Heart left ventricle (tissue), 16 donors: ENCODE measurements at places on chromosomes 4 and X.

- no peak for DNase-seq
Measured at GRCh38 chr4:19224820-19225219, 1026.9 kb upstream of the SLIT2 start.

DNA sequence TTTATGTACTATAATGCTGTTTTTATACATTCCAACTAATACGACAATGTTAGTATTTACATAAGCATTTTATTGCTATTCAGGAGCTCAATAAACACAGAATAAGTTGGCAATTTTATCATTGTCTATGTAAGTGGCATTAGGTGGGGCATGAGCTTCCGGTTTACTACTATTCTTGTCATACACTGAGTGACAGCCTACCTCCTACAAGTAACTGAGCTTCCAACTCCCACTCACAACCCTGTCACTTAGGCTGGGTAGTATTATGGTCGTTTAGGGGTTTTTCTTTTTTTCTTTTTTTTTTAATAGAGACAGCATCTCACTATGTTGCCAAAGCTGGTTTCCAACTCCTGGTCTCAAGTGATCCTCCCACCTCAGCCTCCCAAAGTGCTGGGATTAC, 7.4 kb downstream of the PPID start:
- no peak for DNase-seq

- DNase-seq, result no peak
Measured at GRCh38 chrX:150197388-150197787, 165.7 kb upstream of the MAMLD1 start.

DNA sequence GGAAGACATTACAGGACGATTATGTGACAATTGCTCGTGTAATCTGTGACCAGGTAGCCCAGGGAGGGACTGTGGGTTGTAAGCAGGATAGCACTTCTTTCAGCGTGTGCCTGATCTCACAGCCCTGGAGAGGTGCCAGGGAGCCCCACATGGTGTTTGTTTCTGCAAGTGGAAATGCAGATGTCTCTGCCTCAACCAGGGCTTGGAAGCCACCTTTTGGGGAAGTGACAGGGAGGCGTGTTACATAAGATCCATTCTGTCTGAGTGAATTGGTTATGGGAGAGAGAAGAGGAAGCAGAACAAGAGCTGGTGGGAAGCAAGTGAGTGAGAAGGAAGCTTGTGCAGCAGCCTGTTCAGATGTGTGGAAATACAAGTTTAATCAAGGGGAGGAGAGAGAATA, 104.5 kb upstream of the GATB start:
- peak; percentile 86 for DNase-seq

DNA sequence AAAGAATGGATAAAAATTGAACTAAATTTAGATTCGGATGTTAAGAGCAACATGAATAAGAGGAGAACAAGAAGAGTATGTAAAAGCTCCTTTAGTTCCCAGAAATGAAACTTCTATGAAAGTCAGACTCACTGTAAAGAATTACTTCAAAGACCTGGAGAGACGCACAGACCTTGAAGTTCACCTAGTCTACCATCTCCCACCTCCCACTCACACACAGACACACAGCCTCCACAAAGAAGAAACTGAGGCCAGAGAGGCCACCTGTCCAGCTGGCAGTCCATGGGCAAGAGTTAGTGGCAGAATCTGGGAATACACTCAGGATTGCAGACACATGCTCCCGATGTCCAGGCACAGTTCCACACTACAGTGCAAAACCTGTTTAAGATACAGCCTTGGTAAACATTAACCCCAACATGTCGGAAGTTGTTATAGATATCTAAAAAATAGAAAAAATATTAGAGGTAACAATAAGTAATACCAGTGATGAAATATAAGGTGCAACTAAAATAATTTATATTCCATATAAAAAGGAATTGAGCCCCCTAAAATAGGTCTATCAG, 288.8 kb downstream of the INPP4B start:
- DNase-seq, result no peak

- no peak for DNase-seq
Measured at GRCh38 chrX:2430265-2430825, 70.4 kb downstream of the DHRSX start.

- DNase-seq, result no peak
Measured at GRCh38 chrX:32496671-32497070, 714.7 kb downstream of the DMD start.

DNA sequence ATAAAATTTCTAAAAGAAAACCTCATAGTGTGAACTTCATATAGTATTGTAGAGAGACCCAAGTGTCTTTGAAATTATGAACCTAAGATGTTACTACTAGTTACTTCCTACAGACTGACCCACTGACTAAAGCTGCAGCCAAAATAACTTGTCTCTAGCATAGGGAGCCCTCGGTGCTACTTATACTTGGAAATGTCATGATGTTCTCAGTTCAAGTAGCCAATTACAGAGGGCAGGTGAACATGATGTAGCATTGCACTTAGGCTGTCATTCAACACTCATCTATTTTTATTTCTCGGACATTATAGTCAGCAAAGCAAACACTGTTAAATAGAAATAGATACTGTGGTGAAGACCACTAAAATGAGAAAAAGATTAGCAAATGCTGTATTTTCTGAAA, 165.6 kb downstream of the AREG start:
- no peak for DNase-seq

DNA sequence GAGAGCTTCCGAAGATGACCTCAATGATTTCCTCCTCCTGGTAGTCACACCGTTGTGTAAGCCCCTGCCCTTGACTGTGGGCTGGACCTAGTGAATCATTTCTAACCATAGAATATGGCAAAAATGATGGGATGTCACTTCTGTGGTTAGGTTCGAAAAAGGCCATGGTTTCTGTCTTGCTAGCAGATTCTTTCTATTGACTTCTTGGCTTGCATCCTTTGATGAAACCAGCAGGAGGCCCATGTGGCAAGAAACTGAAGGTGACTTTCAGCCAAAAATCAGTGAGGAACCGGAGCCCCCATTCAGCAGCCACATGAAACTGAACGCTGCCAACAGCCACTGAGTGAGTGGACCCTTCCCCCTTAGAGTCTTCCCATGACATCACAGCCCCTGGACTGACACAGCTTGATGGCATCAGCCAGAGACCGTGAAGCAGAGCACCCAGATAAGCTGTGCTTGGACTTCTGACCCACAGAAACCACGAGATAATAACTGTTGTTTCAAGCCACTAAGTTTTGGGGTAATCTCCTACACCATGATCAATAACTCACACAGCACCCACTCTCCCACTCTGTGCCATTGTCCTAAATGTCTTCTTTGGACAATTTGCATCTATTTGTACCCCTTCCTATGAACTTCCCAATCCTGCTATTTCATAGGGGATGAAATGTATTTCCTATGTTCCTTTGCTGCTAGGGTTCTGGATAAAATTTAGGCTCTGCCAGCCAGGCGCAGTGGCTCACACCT, 148.0 kb upstream of the STX18 start:
- no peak for DNase-seq

GRCh38 chr4:128241425-128241913, 46.1 kb downstream of the PGRMC2 start:
- no peak for DNase-seq

DNA sequence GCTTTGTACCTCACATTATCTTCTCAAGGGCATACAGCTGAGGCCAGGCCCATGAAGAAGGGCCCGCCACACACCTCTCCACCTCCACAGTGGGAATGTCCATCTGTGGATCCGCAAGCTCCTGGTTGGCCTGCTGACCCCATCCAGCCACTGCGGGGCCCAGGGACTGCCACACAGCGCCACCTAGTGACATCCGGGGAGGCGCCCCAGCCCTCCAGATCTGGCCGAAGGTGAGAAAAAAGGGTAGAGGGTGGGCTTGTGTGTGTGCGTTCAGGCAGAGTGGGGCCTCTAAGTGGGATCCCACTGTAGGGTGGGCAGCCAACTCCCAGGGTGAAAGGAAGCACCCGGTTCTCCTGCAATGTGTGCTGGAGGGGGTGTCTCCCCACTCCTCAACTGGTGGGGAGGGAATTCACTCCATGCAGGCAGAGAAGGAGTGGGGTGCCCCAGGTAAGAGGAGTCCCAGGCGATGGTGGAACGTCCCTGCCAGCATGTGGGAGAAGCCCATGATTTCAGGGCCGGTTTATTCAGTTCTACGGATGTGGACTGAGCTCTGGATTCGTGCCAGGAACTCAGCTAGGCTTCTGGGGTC, 117.3 kb downstream of the ENPP6 start:
- DNase-seq, result peak; percentile 85

GRCh38 chr4:87060957-87061356, 126.1 kb downstream of the AFF1 start:
- no peak for DNase-seq

DNA sequence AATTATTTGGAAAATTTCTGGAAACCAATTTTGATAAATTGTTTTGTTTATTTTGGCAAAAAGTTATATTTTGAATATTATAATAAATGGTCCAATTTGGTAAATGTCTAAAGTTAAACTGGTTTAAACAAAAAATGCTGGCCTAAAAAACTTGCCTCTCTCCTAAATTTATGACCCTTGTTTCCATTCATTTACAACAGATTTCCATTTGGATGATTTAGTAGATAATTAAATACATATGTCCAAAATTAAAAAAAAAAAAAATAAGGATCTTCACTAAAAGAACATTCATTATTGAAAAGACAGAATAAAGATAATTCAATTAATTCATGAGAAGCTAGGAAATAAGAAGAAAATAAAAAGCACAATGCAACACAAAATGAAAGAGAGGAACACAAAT, 449.5 kb downstream of the SPRY1 start:
- no peak for DNase-seq

DNA sequence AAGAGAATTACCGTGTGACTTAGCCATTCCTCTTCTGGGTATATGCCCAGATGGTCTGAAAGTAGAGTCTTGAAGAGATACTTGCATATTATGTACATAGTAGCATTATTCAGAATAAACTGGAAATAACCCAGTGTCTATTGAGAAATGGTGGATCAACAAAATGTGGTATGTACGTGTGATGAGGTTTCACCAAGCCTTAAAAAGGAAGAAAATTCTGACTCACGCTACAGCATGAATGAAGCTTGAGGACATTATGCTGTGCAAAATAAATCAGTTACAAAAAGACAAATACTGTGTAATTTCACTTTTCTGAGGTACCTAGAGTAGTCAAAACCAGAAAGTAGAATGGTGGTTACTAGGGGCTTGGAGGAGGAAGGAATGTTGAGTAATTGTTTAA, 37.3 kb downstream of the GBA3 start:
- no peak for DNase-seq

DNA sequence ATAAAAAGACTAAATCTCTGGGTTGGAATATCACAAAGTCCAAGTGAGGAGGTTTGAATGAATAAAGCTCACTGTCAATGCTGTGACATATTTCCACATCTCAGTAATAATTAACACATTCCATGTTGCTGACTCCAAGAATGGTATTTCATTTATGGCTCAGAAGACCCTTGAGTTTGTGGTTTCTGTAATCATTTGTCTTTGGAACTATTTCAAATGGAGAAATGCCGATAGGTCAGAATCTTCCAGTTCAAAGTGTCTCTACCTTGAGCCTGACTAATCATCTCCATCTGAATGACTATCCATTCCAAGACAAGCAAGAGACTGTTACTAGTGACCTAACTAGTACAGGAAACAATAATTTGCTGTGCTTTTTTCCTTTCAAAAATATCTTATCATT, 24.2 kb upstream of the SLC2A9 start:
- no peak for DNase-seq

DNA sequence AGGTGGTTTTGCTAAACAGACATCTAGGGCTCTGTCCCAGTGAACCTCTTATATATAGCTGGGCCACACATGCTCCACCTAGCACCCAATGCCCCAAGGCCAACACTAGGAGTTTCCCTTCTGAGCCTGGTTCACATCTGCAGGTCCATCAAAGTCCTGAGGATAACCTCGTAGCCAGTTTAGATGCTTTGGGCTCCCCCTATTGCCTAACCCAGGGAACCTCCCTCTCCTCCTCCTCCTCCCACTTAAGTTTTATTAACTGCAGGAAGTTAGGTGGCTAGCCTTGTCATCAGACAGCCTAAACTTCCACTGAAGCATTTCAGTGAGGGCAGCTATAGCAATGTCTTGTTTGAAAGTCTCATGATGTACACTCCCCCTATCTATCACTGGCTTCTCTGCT, 88.0 kb downstream of the GUCY2F start:
- no peak for DNase-seq

DNA sequence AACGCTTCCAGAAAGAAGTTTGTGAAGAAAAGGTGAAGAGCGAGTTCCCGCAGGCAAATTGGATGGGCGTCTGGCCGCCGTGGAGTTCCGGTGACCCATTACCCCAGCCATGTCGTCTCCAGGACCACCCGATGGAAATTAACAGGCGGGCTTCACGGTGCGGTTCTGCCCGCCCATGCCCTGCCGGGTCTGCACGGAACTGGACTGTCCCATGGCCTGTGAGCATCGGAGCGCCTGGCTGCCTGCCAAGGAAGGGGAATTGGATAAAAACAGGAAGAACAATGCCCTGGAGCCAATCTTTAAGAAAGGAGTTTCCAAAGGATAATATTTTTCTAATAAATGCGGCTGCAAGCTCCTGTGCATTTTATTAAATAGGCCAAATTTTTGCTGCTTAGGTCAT, 319.8 kb upstream of the SLC7A11 start:
- peak; percentile 23 for DNase-seq

DNA sequence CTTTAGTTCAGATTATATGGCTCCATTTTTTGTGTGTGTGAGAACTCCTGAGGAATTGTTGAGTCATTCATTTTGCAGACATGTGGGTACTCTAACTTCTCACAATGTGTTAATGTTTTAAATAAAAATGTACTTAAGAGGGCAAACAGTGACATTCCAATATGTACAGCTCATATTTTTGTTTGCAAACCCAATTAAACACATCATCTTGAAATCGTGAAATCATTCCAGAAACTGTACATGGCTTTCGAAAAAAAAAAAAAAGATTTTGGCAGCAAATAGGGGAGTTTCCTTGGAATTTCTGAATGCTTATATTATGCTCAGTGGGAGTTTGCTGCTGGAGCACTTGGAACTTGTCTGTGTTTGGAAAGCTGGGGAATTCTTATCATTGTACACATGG, 85.0 kb downstream of the HPGD start:
- DNase-seq, result no peak

GRCh38 chr4:17664755-17665154, 50.3 kb downstream of the MED28 start:
- DNase-seq, result no peak

- DNase-seq, result no peak
Measured at GRCh38 chr4:85151786-85152185, 185.3 kb upstream of the WDFY3 start.

DNA sequence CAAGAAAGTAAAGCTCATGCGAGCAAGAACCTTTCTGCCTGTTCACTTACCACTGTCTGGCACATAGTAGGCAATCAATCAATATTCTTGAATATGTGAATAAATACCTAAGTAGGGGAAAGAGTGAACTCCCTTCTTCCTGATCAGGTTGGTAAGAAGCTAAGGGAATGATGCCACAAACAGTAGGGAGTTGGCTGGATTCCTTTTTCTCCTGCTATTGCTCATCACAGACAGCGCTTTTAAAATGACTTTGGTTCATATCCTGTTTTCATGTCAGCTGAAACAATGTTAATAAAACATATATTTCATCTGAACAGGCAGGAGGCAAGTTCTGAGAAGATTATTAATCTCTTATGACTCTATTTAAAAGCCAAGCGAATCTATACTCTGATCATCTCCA, 99.2 kb downstream of the NSUN7 start:
- no peak for DNase-seq
